Aortic smooth muscle cell (primary cell): ENCODE measurements at places on chromosomes 3 and 15. TPM values are rescaled to one million over a fixed set of nuclear protein-coding genes. Genes with fewer than 3 reads are reported as not detected.

GOLGA6D gene
- not detected in 2 replicates for total RNA-seq

GMNC gene
- under 0.01 TPM in 1 of 2 replicates, not detected in the other for total RNA-seq

CLRN1 gene
- not detected in 2 replicates for total RNA-seq

GOLGA8M gene
- 1.1 and 1.3 TPM in 2 replicates for total RNA-seq

ZBTB38 gene
- 88.3 and 92.2 TPM in 2 replicates for total RNA-seq

MST1R gene
- total RNA-seq: 0.40 and 2.0 TPM in 2 replicates

MAGEL2 gene
- 0.06 TPM in 1 of 2 replicates, not detected in the other for total RNA-seq

TRIM42 gene
- total RNA-seq: not detected in 2 replicates

HYAL1 gene
- 1.2 and 2.6 TPM in 2 replicates for total RNA-seq

PEX11A gene
- total RNA-seq: 5.9 and 8.1 TPM in 2 replicates

FGD5 gene
- total RNA-seq: 2.6 and 5.4 TPM in 2 replicates

ZBED2 gene
- 0.12 and 0.13 TPM in 2 replicates for total RNA-seq

CFAP91 gene
- 0.68 and 0.79 TPM in 2 replicates for total RNA-seq

COL6A6 gene
- total RNA-seq: 0.40 and 4.1 TPM in 2 replicates

CFAP100 gene
- not detected in 2 replicates for total RNA-seq

FILIP1L gene
- 14.0 and 32.1 TPM in 2 replicates for total RNA-seq

HMG20A gene
- total RNA-seq: 19.9 and 24.6 TPM in 2 replicates

CCR8 gene
- not detected in 2 replicates for total RNA-seq

UBA3 gene
- total RNA-seq: 68.7 and 81.8 TPM in 2 replicates

GABPB1 gene
- total RNA-seq: 34.2 and 34.6 TPM in 2 replicates

FBN1 gene
- total RNA-seq: 1,256 and 1,495 TPM in 2 replicates

IL5RA gene
- total RNA-seq: not detected in 2 replicates

PLA2G4D gene
- not detected in 2 replicates for total RNA-seq

ZNF860 gene
- 0.40 and 0.68 TPM in 2 replicates for total RNA-seq

UBE3A gene
- total RNA-seq: 54.2 and 60.0 TPM in 2 replicates

DNAJB11 gene
- 59.1 and 60.5 TPM in 2 replicates for total RNA-seq

REC114 gene
- total RNA-seq: not detected in 2 replicates

GASK1A gene
- 0.62 and 0.92 TPM in 2 replicates for total RNA-seq

LYSMD2 gene
- total RNA-seq: 2.7 and 4.9 TPM in 2 replicates

ANKRD63 gene
- not detected in 2 replicates for total RNA-seq

TMEM40 gene
- total RNA-seq: not detected in 2 replicates

AHSG gene
- total RNA-seq: not detected in 2 replicates

MUSTN1 gene
- total RNA-seq: not detected in 2 replicates

PGBD4 gene
- 2.2 and 2.4 TPM in 2 replicates for total RNA-seq

NTRK3 gene
- total RNA-seq: 0.26 and 0.62 TPM in 2 replicates

ROPN1 gene
- total RNA-seq: not detected in 2 replicates

CELSR3 gene
- total RNA-seq: 0.37 and 0.66 TPM in 2 replicates

PIF1 gene
- 7.5 and 8.1 TPM in 2 replicates for total RNA-seq

SLC22A14 gene
- 0.12 and 0.13 TPM in 2 replicates for total RNA-seq

PRTG gene
- total RNA-seq: 0.40 and 0.62 TPM in 2 replicates

XIRP1 gene
- total RNA-seq: not detected in 2 replicates

PODXL2 gene
- total RNA-seq: 1.9 and 2.4 TPM in 2 replicates

ITPKA gene
- 1.7 and 2.4 TPM in 2 replicates for total RNA-seq

C3orf85 gene
- not detected in 2 replicates for total RNA-seq

EFCAB12 gene
- total RNA-seq: not detected in 2 replicates

NANOGP8 gene
- not detected in 2 replicates for total RNA-seq

OR5K2 gene
- total RNA-seq: not detected in 2 replicates

PCOLCE2 gene
- 586 and 643 TPM in 2 replicates for total RNA-seq

CCR3 gene
- not detected in 2 replicates for total RNA-seq

ABHD17C gene
- total RNA-seq: 15.2 and 15.4 TPM in 2 replicates

EOMES gene
- total RNA-seq: under 0.01 and 0.06 TPM in 2 replicates
